ENCODE measurements at places on chromosomes 13 and 19.

GRCh38 chr19:53389571-53389970 lies 5.4 kb upstream of the ZNF765 start:
- no peak for DNase-seq

GRCh38 chr13:64778002-64778401 lies 2452.1 kb downstream of the PCDH9 start:
- DNase-seq = no peak

- no peak for DNase-seq
Measured at GRCh38 chr19:7706955-7707456, 5.1 kb upstream of the FCER2 start.

DNA sequence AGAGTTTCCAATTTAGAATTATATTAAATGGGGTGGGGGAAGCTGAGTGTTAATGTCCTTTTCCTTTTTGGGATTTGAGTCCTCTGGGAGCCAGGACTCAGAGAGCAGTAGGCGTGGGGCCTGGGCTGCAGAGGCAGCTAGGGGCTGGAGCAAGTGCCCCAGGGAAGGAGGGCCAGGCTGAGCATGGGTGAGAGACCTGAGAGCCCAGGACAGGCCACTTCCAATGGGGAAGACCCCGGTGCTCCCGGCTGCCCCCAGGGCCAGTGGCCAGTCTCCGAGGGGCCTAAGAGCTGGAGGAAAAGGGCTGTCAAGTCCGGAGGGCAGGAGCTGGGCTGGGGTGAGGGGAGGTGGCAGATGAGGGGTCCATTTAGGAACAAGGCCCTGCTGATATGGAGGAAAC lies 371.5 kb downstream of the ZNF536 start:
- no peak for DNase-seq

GRCh38 chr19:15810335-15810734 lies 5.1 kb downstream of the OR10H1 start:
- DNase-seq = no peak
